ENCODE measurements at places on chromosomes 16 and 17.

- peak; percentile 69 for DNase-seq
- no peaks in the 10 kb centered on the region for H3K36me3 ChIP-seq
- peak overlapping the region; percentile 73 for H3K4me3 ChIP-seq
- peaks cover 9% of the 10 kb centered on the region for H3K4me1 ChIP-seq
- H3K27me3 ChIP-seq, result peaks cover 12% of the 10 kb centered on the region
- no peak overlapping the region for H3K27ac ChIP-seq
Observed at GRCh38 chr16:10878644-10879501, 1.9 kb downstream of the CIITA start.

DNA sequence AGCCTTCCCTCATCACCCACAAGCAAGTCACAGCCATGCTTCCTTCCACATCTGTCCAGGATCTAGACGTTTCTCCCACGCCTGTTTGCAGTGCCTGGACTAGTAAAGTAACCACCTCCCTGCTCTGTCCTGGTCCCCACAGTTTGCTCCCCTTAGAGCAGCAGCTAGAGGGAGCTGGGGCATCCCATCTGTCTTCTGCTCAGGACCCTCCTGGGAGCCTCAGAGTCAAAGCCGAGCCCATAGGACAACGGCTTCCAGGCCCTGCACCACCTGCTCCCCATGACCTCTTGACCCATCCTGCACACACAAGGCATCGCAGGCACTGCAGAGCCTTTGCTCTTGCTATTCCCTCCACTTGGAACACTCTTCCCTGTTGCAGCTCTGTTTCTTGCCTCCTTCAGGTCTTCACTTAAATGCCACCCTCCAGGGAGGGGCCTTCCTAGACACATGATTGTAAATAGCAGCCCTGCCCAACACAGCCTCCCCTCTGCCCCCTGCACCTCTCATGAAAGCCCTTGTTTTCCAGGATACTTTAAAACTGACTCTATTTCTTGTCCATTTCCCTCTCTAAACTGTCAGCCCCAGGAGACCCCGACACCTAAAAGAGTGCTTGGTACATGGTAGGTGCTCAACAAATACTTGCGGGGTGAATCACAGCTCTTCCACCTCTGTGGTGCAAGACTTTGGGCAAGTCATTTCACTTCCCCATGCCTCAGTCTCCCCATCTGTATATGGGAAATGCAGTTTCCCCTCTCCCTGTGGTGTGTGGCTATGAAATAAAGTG, 3.1 kb downstream of the NATD1 start:
- H3K36me3 ChIP-seq, result no peaks in the 10 kb centered on the region
- no peak overlapping the region for H3K4me3 ChIP-seq
- DNase-seq, result no peak
- H3K27me3 ChIP-seq, result no peaks in the 10 kb centered on the region
- no peak overlapping the region for H3K27ac ChIP-seq

DNA sequence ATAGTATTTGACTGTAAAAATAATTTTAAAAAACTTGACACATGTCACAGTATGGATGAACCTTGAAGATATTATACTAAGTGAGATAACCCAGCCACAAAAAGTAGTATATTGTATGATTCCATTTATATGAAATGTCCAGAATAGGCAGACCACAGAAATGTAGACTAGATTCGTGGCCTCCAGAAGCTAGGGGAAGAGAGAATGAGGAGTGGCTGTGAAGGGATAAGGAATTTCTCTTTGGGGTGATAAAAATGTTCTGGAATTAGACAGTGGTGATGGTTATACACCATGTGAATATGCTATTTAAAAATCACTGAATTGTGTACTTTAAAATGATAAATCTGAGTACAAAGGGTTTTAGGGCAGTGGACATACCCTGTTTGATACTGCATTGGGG, 253.1 kb upstream of the DYNLRB2 start:
- no peaks in the 10 kb centered on the region for H3K36me3 ChIP-seq
- H3K27ac ChIP-seq, result no peak overlapping the region
- H3K4me1 ChIP-seq, result peaks cover 43% of the 10 kb centered on the region
- no peak overlapping the region for H3K4me3 ChIP-seq

DNA sequence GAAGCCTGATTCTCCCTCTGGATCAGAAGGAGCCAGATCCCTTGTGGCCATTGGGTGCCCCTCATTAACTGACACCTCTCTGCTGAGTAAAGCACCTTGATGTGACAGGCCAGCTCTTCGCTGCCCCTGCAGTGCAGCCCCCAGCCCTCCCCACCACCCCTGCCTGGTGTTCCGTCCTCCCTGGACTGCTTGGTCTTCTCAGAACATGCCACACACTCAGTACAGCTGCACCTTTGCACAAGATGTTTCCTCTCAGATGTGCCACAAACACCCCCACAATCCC, 20.2 kb downstream of the GOSR2 start:
- no peaks in the 10 kb centered on the region for H3K27me3 ChIP-seq
- H3K4me3 ChIP-seq, result no peak overlapping the region
- no peak overlapping the region for H3K27ac ChIP-seq
- no peak for DNase-seq
- peaks cover 13% of the 10 kb centered on the region for H3K4me1 ChIP-seq

- no peak overlapping the region for H3K4me3 ChIP-seq
- no peak for DNase-seq
- no peaks in the 10 kb centered on the region for H3K4me1 ChIP-seq
- no peaks in the 10 kb centered on the region for H3K36me3 ChIP-seq
Observed at GRCh38 chr17:70120425-70120824, 45.4 kb downstream of the KCNJ16 start.

DNA sequence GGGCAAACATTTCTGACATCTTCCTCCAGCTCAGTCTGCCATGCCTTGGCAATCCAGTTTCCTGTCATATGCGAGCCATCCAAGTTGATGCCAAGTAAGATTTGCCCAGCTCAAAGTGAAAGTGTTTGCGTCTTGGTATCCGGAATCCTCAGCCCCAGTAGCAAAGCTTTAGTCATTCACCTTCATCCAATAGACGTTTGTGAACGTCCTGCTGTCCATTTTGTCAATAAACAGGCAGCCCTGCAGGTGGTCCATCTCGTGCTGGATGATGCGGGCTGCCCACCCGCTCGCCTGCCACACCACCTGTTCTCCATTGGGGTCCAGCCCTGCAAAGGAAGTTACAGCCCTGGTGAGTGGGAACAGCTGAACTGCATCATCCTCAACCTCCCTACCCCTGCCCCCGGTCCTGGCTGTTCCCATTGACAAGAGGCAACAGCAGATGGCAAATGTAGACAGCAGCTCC, 1.5 kb downstream of the PDF start:
- 0 out of 2 replicates have a peak overlapping the region, but pooled peaks have one; percentile 0 for H3K27ac ChIP-seq
- peaks cover 24% of the 10 kb centered on the region for H3K36me3 ChIP-seq
- H3K27me3 ChIP-seq, result no peaks in the 10 kb centered on the region

DNA sequence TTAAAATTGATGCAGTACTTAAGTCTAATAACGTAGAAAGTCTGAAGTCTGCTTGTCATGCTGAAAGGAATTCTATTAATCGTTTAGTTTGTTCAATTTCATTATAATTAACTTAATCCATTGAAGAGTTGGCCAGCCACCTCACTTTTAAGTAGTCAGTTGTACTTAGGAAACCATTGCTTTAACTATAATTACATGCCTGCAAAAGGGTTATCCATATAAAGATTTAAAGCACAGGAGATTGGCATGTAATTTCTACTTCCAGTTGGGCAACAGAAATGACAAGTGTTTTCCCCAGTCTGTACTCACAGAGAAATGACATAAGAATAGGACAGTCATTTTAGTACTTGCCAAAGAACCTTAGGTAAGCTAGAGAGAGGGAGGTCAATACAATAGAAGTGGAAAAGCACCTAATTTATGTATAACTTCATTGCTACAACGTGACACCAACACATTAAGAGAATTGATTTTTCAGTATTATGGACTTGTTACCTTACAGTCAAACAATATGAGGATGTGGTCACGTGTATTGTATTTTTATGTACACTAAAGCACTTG, 3.7 kb upstream of the USP32 start:
- no peaks in the 10 kb centered on the region for H3K36me3 ChIP-seq
- H3K4me3 ChIP-seq, result no peak overlapping the region
- peaks cover 5% of the 10 kb centered on the region for H3K4me1 ChIP-seq
- DNase-seq, result no peak
- no peak overlapping the region for H3K27ac ChIP-seq

DNA sequence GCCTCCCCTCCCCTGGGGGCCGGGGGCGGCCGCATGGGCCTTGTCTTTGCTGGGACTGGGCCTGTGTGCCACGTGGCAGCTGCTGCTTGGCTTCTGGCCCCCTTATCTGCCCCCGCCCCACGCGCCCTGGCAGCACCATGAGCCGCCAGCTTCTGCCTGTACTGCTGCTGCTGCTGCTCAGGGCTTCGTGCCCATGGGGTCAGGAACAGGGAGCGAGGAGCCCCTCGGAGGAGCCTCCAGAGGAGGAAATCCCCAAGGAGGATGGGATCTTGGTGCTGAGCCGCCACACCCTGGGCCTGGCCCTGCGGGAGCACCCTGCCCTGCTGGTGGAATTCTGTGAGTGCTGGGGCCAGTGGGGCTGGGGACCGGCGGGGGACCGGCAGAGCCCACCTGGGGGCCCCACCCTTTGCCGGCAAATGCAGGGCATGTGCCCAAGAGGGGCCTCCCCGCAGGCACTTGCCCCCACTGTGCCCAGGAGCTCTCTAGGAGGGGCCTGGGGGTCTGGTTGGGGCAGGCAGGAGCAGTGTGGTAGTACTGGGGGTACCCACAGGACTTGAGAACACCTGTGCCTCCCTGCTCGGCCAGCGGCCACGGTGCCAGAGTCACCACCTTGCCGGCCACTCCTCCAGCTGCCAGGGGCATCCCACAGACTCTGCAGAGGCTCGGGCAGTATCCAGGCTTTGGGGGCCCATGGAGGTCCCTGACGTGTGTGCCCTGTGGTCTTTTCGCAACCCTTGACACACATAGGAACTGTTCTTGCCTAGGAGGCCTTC, at the start of gene PDIA2:
Gene PDIA2 (plus strand): TSS at position 132 of the 773 bp plus-strand sequence. CDS start 6 bp downstream, at position 138.
- no peak within 1 kb of the TSS for H3K4me3 ChIP-seq
- H3K27ac ChIP-seq, result no peak within 1 kb of the TSS
- no peaks in the 10 kb centered on the region for H3K4me1 ChIP-seq
- no peak for DNase-seq
- no peaks in the 10 kb centered on the region for H3K36me3 ChIP-seq

- no peaks in the 10 kb centered on the region for H3K27me3 ChIP-seq
- DNase-seq, result no peak
- H3K36me3 ChIP-seq, result no peaks in the 10 kb centered on the region
- H3K4me1 ChIP-seq, result peaks cover 14% of the 10 kb centered on the region
- H3K27ac ChIP-seq, result peak overlapping the region; percentile 99
- peak overlapping the region; percentile 64 for H3K4me3 ChIP-seq
Observed at GRCh38 chr17:78343543-78344201, 16.2 kb downstream of the SOCS3 start.

DNA sequence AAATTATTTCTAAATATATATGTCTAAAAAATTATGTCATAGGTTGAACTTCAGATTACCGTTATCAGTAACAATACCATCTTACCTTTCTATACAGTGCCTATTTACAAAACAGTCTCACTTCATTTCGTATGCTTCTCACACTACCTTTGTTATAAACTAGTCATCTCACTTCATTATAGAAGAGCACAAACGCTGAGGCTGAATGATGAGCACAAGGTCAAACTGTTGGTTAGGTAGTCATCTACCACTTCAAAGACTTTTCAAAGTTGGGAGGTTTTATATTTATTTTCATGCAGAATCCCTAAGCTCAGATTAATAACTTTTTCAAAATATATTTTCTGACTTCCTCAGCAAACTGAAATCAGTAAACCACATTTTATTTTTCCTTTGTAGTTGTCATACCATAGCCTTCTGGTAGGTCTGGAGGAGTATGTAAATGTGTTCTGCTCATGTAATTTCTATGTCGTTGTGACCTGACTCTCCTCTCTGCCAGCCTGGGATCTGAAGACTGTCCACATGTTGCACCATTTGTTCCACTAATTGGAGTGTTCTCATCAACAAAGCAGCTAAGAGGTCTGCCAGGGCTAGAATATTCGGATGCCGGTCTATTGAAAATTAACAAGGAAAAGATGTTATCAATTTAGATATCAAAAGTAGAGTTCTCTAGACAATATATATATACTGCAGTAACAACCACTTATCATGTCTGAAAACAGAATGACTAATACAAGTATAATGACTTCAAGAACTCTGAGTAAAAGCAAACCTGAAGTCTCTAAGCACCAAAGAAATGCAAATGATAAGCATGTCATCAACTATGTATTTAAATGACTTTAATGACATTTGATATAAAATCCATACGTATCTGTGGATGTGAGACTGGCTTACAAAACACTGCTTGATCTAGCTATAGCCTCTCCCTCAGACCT, 73.9 kb downstream of the CEP95 start:
- peaks cover 15% of the 10 kb centered on the region for H3K4me1 ChIP-seq
- no peak overlapping the region for H3K4me3 ChIP-seq
- DNase-seq, result peak; percentile 31
- H3K27ac ChIP-seq, result peak overlapping the region; percentile 49
- H3K36me3 ChIP-seq, result peaks cover 86% of the 10 kb centered on the region
- no peaks in the 10 kb centered on the region for H3K27me3 ChIP-seq

GRCh38 chr16:15873301-15873700, 15.1 kb downstream of the CEP20 start:
- H3K27ac ChIP-seq, result no peak overlapping the region
- H3K4me3 ChIP-seq, result no peak overlapping the region
- H3K27me3 ChIP-seq, result no peaks in the 10 kb centered on the region

DNA sequence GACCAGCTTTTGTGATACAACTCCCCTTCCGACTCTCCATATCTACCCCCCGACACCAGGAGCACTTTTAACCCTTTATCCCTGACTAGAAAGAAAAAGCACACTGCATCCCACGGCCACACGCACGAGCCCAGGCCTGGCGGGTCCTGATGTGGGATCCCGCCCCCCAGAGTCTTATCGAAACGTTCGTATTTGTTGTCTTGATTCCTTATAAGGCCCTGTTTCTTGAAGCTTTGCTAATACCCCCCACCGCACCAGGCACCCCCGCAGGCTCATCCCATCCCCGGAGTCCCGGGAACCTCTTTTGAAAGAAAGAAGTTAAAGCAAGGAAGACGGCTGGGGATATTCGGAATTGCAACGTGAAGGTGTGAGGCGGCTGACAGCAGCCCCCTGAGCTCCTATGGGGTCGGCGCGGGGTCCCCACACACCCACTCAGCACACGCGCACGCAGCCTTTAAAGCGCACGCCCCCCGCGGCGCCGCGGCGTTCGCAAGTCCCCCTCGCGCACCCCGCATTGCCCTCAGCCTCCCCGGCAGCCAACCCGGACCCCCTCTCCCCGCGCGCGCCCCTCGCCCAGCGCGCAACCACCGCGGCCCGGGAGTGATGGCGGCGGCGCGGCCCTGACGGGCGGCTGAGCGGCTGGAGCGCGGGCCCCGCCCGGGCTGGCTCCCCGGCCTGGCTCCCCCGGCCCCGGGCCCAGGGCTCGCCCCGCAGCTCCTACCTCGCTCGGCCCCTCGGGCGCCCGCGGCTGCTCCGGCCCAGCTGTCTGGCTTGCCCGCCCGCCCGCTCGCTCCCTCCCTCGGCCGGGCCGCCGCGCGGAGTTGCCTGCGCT, 448 bp downstream of the STAT5B start:
- H3K27ac ChIP-seq, result no peak overlapping the region
- no peaks in the 10 kb centered on the region for H3K27me3 ChIP-seq
- no peak for DNase-seq
- peak overlapping the region; percentile 90 for H3K4me3 ChIP-seq
- peaks cover 8% of the 10 kb centered on the region for H3K4me1 ChIP-seq

GRCh38 chr17:48024149-48025039, 13.2 kb downstream of the COPZ2 start:
- H3K4me3 ChIP-seq, result peak overlapping the region; percentile 78
- peaks cover 26% of the 10 kb centered on the region for H3K4me1 ChIP-seq
- peak; percentile 83 for DNase-seq
- no peaks in the 10 kb centered on the region for H3K27me3 ChIP-seq
- peak overlapping the region; percentile 88 for H3K27ac ChIP-seq
- H3K36me3 ChIP-seq, result no peaks in the 10 kb centered on the region
